OCI-M1 (cell line): ENCODE measurements at places on chromosomes 4 and X.

DNA sequence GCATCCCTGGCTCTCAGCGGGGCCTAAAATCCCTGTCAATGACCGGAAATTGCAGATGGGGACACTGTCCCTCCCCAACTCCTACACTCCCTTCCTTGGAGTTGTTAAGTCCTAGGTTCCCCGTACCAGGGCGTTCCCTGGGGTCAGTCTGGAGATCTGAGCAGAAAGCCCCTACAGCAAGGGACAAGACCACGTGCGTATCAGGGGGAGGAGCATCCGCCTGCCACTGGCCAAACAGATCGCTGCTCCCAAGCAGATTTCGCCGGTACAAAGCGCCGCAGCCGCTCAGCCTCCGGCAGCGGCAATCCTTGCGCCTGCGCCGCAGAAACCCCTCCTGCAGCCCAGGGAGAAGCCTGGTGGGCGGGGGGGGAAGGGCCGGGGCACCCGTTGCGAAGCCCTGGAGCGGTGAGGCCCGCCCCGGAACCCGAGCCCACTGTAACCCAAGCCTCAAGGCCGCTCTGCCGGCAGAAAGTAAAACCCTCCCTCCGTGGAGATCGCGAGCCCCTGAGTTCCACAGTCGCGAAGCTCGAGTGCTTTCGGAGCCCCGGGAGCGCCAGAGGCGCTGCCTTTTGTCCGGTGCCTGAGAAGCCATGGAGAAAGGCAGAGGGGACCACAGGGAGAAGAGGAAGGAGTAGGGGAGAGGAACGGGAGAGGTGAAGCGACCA lies 2.7 kb downstream of the CRMP1 start:
- no peak for DNase-seq

- DNase-seq: no peak
Measured at GRCh38 chr4:128600410-128600809, 209.1 kb upstream of the JADE1 start.

DNA sequence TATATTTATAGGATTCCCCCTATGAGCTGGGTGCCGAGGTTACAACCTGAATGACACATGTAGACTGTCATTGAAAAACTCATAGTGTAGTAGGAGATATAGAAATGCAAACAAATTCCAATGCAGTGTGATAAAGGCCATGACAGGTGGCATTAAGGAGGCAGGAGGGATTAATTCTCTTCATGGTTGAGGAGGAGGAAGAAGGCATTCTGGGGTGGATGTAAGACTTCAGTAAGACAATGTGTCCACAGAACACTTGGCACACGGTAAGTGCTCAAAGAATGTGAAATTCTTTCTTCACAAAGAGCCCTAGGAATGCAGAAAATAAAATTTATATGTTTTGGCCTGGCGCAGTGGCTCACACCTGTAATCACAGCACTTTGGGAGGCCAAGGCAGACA lies 136.5 kb downstream of the RBM47 start:
- no peak for DNase-seq

- no peak for DNase-seq
Measured at GRCh38 chr4:1396806-1397455, 9.3 kb downstream of the NKX1-1 start.

DNA sequence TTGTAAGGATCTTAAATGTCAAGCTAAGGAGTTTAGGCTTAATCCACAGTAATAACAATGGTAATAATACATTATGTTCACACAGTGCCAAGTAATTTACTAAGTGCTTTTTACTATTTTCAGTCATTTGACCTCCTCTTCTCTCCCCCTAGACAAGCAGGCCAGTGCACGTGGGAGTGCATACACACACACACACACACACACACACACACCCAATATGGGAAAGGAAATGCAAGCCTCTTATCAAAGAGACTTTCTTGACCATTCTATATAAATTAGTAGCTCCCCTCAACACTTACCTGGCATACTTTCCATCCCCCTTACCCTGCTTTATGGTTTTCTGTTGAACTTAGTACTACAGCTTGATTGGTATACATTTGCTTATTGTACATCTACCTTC lies 3.8 kb upstream of the GPRIN3 start:
- no peak for DNase-seq

DNA sequence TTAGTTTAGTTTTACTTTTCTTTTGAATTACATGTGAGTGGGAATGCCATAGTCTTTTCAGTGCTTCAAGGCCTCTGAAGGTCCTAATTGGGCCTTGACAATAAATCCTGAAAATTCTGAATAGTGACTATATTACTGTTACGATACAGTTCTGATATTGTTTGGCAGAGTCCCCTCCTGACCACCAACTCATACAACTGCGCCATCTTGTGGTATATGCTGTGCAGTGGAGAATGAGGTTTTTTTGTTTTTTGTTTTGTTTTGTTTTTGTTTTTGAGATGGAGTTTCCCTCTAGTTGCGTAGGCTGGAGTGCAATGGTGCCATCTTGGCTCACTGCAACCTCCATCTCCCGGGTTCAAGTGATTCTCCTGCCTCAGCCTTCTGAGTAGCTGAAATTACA lies 56.6 kb upstream of the CHRDL1 start:
- DNase-seq: peak; percentile 39

DNA sequence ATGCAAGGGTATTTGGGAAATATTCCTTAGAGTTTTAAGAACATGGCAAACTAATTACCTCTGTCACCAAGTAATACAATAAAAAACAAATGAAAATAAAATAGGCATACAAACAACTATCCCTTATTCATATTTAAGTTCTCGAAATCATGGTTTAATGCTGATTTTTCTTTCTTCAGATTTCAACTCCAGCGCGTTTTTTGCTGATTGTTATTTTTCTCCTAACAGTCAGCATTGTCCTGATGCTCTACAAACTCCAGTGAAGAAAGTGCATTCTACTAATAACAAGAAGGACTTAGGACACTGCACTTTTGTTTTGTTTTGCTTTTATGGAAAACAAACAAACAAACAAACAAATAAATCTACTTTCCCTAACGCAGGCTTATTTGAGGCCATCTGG lies 282.4 kb downstream of the FSTL5 start:
- no peak for DNase-seq

DNA sequence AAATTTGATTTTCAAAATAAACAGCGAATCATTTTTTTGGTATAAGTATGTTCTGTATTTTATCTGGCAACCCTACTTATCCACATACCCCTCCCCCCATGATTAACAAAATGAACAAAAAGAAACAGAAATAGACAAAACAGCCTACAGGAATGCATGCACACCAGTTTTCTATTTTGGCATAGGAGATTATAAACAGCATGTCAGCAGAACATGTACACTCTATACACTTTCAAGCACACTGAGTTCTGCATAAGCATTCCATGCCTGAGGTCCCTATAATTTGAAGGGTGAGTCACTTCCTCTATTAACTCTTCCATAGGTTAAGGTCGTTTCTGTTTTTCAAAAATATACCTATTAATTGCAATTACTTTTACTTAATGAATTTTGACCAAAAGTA lies 28.0 kb upstream of the ZNF280C start:
- DNase-seq: peak; percentile 3

DNA sequence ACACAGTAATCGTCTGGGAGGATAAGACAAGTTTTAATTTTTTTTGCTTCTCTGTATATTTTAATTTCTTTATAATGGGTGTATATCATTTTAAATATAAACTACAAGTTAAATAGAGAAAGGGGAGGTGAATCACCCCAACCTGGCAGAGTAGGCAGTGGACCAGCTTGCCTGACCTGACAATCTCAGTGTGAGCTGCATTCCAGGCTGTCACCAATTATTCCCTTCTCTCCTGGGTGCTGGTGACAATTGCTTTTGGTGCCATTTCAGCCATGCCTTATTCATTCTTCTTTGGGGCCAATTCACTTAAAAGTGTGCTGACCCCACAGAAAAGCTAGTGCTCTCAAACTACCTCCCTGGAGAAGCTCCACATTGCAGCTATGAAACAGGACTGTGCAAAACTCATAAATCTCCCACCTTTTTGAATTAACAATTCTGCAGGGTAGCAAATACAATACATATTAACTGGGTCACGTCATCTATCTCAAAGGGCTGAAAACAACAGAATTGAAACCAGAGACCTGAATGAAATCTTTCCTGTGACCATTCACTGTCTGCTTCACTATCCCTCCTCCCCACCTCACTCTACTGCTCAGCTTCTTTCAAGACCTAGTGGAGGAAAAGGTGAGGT lies 359.0 kb downstream of the HS3ST1 start:
- DNase-seq: no peak

- no peak for DNase-seq
Measured at GRCh38 chr4:168734703-168735678, 238.1 kb downstream of the PALLD start.

- no peak for DNase-seq
Measured at GRCh38 chr4:115780835-115781234, 667.4 kb upstream of the NDST4 start.

GRCh38 chrX:115413246-115413878 lies 123.8 kb downstream of the LUZP4 start:
- DNase-seq: no peak

- no peak for DNase-seq
Measured at GRCh38 chr4:155207534-155208257, 740 bp upstream of the NPY2R start.

DNA sequence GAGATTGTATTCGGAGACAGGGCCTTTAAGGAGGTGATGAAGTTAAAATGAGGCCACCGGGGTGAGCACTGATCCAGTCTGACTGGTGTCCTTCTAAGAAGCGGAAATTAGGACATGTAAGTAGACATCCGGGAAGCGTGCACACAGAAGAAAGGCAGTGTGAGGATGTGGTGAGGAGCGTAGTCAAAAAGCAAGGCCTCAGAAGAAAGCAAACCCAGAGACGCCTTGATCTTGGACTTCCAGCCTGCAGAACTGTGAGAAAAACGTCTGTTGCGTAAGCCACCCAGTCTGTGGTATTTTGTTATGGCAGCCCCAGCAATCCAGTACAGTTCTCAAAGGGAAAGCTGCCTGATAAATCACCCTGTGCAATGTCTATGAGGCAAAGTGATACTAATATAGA lies 153.5 kb downstream of the KCNIP4 start:
- DNase-seq: peak; percentile 3

GRCh38 chr4:19982556-19982955 lies 269.1 kb upstream of the SLIT2 start:
- no peak for DNase-seq

DNA sequence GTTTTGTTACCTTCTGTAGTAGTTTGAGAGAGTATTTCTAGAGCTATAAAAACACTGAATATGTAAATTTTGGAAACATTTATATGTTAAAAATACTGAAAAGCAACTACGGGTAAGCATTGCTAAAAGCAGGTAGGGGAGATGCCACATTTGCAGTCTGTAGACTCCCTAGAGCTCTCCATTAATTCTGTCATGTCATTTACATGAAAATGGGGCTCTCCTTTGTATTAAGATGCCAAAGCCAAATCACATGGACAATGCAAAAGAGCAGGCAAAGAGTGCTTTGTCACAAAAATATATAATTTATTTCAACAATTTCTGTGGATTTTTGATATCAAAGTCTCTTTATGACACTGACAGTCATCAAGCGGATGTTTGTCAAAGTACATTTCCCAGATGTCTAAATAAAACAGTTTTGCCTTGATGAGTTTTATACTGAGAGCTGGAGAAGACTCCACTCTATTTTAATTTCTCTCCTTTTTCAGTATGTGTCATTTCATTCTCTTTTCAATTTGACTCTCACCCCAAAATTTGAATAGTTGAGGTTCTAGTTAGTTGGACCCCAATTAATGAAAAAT lies 51.8 kb downstream of the LDB2 start:
- no peak for DNase-seq

DNA sequence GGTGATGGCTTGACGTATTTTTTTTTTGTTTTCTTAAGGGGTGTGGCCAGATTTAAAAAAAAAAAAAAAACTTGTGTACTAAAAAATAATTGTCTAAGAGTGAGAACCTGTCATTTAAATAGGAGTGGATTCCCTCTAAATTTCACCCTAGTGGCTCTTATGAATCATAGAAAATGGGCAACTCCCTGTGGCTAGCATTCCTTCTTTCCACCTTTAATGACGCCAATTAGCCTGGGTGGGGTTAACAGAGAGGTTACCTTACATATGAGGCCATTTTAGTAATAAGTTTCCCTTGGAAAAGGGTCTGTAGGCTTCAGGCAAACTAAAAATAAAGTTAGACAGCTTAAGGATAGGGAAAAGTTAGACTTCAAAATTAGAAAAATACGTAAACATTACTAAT lies 223.5 kb upstream of the FAM241A start:
- DNase-seq: no peak

DNA sequence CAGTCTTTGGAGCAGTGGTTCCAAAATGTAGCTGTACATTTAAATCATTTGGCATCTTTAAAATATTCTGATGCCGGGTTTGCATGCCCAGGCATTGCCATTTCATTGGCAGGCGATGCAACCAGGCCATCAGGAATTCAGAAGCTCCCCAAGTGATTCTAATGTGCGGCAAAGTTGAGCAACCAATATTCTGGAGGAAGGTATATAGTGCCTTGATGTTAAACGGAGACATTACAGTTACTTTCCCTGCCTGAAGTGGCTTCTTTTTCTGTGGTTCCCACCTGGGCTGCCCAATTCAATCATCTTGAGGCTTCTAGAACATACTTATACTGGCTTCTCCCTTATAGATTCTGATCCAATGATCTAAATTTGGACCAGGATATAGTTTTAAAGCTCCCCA lies 68.7 kb upstream of the PGM2 start:
- no peak for DNase-seq

GRCh38 chr4:31427691-31428090 lies 707.5 kb downstream of the PCDH7 start:
- DNase-seq: no peak

DNA sequence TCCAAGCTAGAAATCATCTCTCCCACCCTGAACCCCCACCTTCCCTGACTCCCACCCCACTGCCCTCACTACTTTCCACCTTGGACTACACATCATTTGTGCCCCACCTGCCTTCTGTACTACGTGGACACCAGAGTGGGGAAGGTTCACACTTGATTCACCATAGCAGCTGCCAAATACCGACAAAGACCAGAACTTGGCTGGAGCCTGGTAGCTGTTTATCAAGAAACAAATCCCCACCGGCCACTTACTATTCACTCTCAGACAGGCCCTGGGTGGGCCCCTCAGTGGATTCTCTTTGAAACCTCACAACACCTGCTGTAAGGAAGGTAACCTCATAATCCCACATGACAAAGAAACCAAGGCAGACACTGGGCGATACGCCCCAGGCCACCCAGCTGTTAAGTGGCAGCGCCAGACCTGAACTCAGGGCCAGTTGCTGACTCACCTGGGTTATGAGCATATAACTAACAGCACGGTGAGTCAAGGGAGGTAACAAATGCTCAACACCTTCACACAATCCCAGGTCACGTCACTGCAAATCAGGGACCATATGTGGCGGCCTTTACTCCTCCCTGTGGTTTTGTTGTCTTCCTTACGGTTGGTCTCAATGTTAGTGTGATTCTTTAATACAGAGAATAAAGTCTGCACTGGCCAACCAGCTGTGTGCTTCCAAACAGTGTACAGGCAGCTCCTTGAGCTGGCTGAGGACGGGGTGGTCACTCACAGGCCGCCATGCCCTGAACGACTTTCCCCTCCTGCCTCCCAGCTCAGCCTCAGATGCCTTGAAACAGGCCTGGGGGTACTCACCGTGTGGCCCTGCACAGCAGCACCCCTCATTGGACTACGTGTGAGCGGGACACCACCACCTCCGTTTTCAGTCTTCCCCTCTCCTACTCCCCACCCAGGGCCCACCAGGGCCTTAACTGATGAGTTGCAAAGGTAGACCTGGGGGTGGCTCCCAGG lies 7.5 kb downstream of the WDR1 start:
- DNase-seq: no peak

- DNase-seq: no peak
Measured at GRCh38 chr4:142700531-142700930, 145.6 kb downstream of the INPP4B start.
